ENCODE measurements at places on chromosomes 4 and X.

DNA sequence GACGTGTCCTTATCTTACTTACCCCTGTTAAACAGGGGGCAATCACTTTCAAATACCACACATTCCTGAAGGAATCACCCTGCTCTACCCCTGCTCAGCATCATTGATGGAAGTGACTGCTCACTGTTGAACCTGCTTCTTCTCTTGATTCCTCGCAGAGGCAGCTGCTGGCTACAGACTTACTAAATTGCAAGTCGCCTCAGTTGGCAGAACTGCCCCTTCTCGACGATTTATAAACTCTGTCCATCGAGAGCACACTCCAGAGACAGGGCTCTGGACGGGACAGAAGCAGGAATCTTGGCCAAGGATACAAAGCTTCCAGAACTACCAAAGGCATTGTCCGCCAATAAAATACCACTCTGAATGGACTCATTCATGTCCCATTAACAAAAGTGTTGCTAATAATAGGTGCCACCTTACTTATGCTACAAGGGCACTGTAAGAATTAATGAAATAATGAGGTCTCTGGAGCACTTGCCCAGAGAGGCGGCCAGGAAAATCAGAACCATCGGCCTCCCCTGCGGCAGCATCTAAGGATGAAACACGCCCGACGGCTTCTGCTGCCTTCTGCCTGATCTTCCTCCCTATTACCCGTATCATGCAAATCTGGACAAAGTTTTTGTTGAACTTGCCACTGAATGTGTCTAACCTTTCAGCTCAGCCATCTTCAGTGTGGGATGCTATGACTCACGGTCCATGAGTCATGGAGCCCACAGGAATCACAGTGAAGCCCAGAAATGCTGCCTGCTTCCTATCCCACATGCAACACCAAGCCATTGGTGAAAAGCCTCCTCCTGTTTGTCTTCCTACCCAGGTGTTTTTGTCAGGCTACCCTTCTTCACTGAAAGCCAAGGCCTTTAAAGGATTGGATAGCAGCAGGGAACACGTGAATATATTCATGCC, 164.9 kb downstream of the MAML3 start:
- no peak overlapping the region for H3K4me3 ChIP-seq
- DNase-seq: no peak
- H3K27me3 ChIP-seq: no peaks in the 10 kb centered on the region
- no peaks in the 10 kb centered on the region for H3K4me1 ChIP-seq
- H3K36me3 ChIP-seq: no peaks in the 10 kb centered on the region

DNA sequence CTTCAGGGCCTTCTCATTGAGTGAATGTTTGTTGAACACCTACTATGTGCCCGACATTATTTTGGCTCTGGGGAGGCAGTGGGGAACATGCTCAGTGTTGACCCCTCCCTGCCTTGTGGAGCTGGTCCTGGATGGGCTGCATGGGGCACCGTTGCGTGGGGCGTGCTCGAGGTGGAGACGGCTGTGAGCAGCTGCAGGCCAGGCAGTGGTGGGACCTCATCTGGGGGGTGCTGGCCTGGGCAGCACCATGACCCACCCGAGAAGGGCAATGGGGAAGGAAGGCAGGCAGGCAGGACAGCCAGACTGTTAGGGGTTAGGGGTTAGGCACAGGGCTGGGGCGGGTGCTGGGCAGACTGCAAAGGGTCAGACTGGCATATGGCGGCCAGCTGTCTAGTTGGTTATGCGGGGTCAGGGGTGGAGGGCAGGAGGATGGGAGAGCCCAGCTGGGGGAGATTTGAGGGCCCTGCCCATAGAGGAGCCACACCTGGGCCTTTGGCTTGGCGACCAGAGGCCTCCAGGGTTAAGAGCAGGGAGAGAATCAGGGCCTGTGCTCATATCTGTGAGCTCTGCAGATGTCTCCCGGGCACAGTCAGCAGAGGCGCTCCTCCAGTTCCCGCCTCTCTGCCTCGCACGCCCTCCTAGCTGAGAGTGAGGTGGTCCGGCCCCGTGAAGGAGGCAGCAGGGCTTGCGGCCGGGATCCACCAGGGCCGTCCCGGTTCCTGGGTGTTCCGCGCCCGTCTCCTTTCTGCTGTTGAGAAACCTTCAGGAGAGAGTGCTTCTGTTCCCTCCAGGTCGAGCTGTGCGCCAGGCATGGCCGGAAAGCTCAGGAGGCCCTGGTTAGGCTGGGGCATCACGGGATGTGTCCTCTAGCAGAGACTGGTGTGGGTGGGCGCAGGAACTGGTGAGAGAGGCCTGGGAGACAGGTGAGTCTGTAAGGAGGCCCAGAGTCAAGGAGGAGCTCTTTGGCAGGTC, 73.3 kb downstream of the RGS12 start:
- H3K4me3 ChIP-seq: no peak overlapping the region
- peaks cover 28% of the 10 kb centered on the region for H3K4me1 ChIP-seq

DNA sequence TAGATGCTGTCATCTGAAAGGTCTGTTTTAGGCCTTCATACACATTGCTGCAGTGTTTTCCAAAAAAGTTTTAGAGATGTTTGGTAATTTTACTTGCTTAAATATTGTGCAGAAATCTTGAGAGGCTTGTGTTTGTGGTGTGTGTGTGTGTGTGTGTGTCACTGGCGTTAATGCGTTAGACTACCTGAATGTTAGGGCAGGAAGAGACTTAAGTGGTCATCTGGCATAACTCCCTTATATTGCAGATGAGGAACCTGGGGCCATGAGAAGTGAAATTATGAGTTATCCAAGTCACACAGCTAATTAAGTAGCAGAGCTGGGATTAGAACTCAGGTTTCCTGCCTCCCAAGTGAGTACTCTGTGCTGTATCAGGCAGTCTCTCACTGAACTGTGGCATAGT, 1.4 kb downstream of the LSM6 start:
- H3K27ac ChIP-seq: no peak overlapping the region
- peaks cover 30% of the 10 kb centered on the region for H3K4me1 ChIP-seq
- H3K27me3 ChIP-seq: no peaks in the 10 kb centered on the region
- H3K4me3 ChIP-seq: peak overlapping the region; percentile 81

DNA sequence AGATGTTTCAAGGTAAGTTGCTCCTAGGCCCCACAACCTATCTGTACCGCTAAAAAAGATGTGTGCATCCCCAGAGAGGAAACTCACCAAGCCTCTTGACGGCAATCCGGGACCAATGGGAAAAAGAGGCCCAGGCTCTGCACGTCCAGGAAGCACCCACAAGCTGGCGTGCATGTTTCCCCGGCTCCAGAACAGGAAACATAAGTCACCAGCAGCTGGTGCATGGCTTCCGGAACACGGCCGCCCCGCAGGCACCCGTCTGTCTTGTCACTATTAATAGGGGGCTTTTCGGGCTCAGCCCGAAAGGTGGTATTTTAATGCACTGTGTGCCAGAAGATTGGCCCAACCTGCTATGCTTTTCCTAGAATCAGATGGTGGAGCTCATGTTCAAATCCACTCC, 22.2 kb downstream of the CRMP1 start:
- no peak overlapping the region for H3K27ac ChIP-seq
- H3K36me3 ChIP-seq: no peaks in the 10 kb centered on the region
- no peak for DNase-seq
- H3K4me3 ChIP-seq: no peak overlapping the region
- H3K4me1 ChIP-seq: peaks cover 14% of the 10 kb centered on the region
- no peaks in the 10 kb centered on the region for H3K27me3 ChIP-seq

GRCh38 chr4:79869597-79870237, 203.3 kb downstream of the ANTXR2 start:
- H3K36me3 ChIP-seq: no peaks in the 10 kb centered on the region
- no peak overlapping the region for H3K27ac ChIP-seq
- no peak for DNase-seq
- H3K27me3 ChIP-seq: no peaks in the 10 kb centered on the region
- H3K4me1 ChIP-seq: no peaks in the 10 kb centered on the region

DNA sequence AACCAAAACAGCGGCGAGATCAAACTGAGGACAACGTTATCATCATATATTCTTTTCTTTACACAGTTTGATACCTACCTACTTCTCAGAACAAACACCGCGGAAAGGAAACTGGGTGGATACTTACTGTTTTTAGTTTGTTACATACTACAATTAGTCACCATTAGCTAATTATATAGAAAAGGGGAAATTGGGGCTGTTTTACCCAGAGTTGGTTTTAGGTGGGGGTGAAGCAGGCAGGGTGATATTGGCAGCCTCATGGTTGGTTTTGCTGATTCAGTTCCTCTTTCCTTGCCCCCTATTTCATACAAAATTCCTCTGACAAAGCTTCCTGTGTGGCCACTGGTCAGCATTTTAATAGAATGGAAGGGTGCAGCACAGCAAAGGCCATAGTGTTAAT, 77.8 kb downstream of the SORBS2 start:
- H3K27me3 ChIP-seq: no peaks in the 10 kb centered on the region
- H3K27ac ChIP-seq: no peak overlapping the region
- H3K4me3 ChIP-seq: no peak overlapping the region

GRCh38 chr4:33323393-33323792, 2603.2 kb downstream of the PCDH7 start:
- H3K27ac ChIP-seq: no peak overlapping the region
- H3K4me3 ChIP-seq: no peak overlapping the region
- H3K4me1 ChIP-seq: no peaks in the 10 kb centered on the region
- no peaks in the 10 kb centered on the region for H3K27me3 ChIP-seq
- DNase-seq: no peak

- DNase-seq: no peak
- no peak overlapping the region for H3K27ac ChIP-seq
- no peaks in the 10 kb centered on the region for H3K27me3 ChIP-seq
- H3K4me1 ChIP-seq: no peaks in the 10 kb centered on the region
- no peak overlapping the region for H3K4me3 ChIP-seq
Observed at GRCh38 chr4:174996079-174996478, 77.9 kb downstream of the ADAM29 start.

- no peaks in the 10 kb centered on the region for H3K36me3 ChIP-seq
- no peaks in the 10 kb centered on the region for H3K27me3 ChIP-seq
- no peak overlapping the region for H3K27ac ChIP-seq
Observed at GRCh38 chr4:25813448-25814106, 49.2 kb downstream of the SEL1L3 start.

DNA sequence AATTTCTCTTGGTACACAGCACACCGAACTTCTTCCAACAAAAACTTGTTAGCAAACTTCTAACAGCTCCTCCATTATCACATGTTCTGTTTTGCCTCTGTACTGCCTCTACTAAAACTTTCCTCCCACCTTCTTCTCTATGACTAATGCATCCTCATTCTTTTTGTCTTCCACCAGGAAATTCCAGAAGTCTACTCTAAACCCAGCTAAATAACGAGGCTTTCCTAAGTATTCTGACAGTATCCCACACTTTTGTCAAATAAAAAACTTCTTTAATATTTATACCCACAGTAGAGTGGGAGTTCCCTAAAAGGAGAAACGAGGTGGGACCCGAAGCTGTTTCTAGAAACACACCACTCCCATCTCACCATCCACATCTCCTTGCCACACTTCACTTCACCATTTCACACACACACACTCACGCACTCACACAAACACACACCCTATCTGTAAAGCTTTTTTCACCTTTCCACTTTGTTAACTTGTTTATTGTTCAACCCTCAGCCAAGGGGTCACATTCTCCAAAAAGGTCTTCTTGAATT, 280.3 kb downstream of the ARAP2 start:
- H3K4me3 ChIP-seq: no peak overlapping the region
- no peak overlapping the region for H3K27ac ChIP-seq
- no peaks in the 10 kb centered on the region for H3K36me3 ChIP-seq
- DNase-seq: no peak
- no peaks in the 10 kb centered on the region for H3K4me1 ChIP-seq

- H3K4me1 ChIP-seq: no peaks in the 10 kb centered on the region
- DNase-seq: no peak
Observed at GRCh38 chrX:79400623-79401022, 33.5 kb upstream of the ITM2A start.

DNA sequence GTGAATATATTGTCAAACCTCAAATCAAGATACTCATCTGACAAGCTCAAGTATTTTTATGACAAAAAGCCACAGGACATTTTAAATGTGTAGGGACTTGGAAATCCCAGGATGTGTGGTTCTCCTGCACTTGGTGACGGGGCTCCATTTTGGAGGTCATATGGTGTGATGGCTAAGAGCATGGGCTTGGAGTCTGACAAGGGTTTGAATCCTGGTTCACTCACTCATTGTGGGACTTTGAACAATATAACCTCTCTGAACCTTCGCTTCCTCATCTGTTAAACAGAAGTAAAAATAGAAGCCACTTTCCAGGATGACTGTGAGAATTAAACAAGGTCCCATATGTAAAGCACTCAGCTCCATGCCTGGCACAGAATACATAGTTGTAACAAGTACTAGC, 99.6 kb downstream of the SMIM20 start:
- no peak overlapping the region for H3K27ac ChIP-seq
- H3K36me3 ChIP-seq: no peaks in the 10 kb centered on the region
- DNase-seq: no peak
- no peaks in the 10 kb centered on the region for H3K27me3 ChIP-seq

GRCh38 chr4:175090116-175090515, 172.0 kb downstream of the ADAM29 start:
- no peak overlapping the region for H3K4me3 ChIP-seq
- H3K27ac ChIP-seq: no peak overlapping the region
- no peaks in the 10 kb centered on the region for H3K36me3 ChIP-seq
- no peak for DNase-seq
- no peaks in the 10 kb centered on the region for H3K4me1 ChIP-seq

GRCh38 chr4:53916431-53916889, 147.9 kb downstream of the CHIC2 start:
- no peaks in the 10 kb centered on the region for H3K36me3 ChIP-seq
- H3K27me3 ChIP-seq: no peaks in the 10 kb centered on the region
- H3K27ac ChIP-seq: no peak overlapping the region
- no peak for DNase-seq

- no peak overlapping the region for H3K4me3 ChIP-seq
- no peaks in the 10 kb centered on the region for H3K4me1 ChIP-seq
- no peaks in the 10 kb centered on the region for H3K36me3 ChIP-seq
- no peak overlapping the region for H3K27ac ChIP-seq
Observed at GRCh38 chr4:148530114-148530513, 87.9 kb upstream of the NR3C2 start.

DNA sequence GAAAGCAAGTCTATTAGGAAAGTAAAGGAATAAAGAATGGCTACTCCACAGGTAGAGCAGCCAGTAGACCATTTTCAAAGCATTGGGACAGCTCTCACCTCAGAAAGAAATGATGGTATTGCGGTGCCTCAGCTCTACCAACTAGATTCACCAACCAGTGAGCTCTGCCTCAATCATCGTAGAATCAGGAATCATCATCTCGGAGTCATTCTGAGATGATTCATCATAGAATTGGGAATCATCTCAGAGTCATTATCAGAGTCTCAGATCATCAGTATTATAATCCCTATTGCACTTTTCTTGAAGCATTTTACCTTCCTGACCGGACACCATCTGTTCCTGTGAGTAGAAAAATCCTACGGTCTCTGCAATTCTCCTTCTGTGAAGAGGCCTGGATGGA, 17.5 kb upstream of the SAT1 start:
- H3K27me3 ChIP-seq: no peaks in the 10 kb centered on the region
- no peak overlapping the region for H3K27ac ChIP-seq
- H3K4me1 ChIP-seq: no peaks in the 10 kb centered on the region
- DNase-seq: no peak
- no peak overlapping the region for H3K4me3 ChIP-seq
- no peaks in the 10 kb centered on the region for H3K36me3 ChIP-seq

DNA sequence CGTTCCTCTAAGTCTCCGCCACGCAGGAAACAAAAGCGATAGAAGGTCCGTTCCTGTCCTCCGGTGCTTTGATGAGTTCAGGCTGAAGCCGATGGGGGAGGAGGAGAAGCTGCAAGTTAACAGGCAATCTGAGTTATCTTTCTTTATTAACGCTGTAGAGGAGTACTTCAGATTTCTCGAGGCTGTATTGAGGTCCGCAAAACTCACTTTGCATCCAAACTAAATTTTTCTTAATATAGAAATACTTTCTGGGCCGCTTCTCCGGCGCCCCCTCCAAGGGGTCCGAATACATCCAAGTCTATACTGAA, 395 bp upstream of the SOWAHB start:
- DNase-seq: no peak
- H3K27me3 ChIP-seq: no peaks in the 10 kb centered on the region
- no peaks in the 10 kb centered on the region for H3K4me1 ChIP-seq
- no peak overlapping the region for H3K4me3 ChIP-seq
- no peak overlapping the region for H3K27ac ChIP-seq
